Peyer's patch (tissue), 4 donors: ENCODE measurements at places on chromosomes 2 and 18. TPM values are rescaled to one million over a fixed set of nuclear protein-coding genes. Genes with fewer than 3 reads are reported as not detected.

DNA sequence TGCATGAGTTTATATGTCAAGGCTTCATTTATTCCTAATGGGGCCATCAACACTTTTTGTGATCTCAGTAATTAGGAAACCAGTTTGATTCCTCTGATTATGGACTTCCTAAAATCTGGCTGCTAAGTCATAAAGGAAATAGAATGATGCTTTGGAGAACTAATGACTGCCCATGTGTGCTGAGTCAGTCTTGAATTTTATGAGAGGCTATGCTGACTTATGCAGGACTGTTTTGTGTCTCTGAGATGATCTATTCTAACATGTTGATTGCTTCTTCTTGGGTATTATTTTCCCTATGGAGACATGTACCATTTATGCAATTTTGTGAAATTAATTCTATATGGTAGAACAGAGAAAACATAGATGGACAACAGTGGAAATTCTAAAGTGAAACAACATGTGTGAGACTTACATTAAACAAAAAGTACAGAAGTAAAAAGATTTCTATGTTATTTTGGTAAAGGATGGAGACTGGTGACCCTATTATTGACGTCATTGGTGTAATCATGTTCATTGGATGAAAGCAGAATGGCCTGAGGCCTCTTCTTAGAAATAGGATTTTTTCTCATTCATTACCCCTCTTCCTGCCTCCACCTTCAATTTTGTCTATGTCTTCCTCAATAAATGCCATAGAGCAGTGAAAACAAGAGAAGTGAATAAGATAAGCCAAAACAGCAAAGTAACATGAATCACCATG lies 1658.2 kb upstream of the PIK3C3 start:
- no peak for DNase-seq

GRCh38 chr18:21450913-21451312 lies 149.6 kb downstream of the ESCO1 start:
- no peak for DNase-seq

DNA sequence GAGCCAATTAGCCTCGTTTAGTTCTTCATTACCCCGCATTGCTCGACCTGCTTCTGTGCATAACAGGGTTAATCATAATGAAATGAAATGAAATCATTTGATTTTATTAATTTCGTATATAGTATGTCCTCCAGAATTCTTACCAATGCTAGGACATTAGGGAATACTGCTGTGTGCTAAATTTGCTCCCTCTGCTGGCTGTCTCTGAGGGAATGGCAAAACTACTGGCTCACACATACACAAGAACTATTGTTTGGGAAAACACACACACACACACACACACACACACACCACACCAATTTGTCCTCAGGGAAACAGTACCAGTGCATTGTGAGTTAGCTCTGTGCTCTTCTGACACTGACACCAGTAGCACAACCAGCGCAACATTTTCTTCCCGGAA lies 273.3 kb upstream of the TCF4 start:
- no peak for DNase-seq

GRCh38 chr2:53727921-53728320 lies 39.7 kb upstream of the CHAC2 start:
- DNase-seq = no peak

- no peak for DNase-seq
These were observed 91.1 kb upstream of the EPC2 start for GRCh38 chr2:148553332-148553887.

DNA sequence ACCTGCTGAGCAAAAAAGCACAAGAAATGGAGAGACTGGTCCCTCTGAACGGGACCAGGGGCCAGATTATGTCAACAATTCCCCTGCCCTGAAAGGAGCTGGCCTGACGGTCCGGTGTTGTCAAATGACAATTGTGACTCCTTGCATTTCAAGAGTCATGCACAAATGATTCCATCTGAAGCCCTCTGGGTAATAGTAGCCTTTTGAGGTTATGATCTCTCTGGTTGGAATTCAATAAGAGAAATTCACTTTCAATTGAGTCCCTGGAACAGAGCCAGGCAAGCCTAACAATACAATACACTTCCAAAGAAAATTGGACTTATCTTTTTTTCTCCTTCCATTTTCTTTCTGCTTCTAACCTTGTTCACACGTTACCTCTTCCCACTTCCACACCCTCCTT lies 116.9 kb downstream of the C1D start:
- DNase-seq = no peak

DNA sequence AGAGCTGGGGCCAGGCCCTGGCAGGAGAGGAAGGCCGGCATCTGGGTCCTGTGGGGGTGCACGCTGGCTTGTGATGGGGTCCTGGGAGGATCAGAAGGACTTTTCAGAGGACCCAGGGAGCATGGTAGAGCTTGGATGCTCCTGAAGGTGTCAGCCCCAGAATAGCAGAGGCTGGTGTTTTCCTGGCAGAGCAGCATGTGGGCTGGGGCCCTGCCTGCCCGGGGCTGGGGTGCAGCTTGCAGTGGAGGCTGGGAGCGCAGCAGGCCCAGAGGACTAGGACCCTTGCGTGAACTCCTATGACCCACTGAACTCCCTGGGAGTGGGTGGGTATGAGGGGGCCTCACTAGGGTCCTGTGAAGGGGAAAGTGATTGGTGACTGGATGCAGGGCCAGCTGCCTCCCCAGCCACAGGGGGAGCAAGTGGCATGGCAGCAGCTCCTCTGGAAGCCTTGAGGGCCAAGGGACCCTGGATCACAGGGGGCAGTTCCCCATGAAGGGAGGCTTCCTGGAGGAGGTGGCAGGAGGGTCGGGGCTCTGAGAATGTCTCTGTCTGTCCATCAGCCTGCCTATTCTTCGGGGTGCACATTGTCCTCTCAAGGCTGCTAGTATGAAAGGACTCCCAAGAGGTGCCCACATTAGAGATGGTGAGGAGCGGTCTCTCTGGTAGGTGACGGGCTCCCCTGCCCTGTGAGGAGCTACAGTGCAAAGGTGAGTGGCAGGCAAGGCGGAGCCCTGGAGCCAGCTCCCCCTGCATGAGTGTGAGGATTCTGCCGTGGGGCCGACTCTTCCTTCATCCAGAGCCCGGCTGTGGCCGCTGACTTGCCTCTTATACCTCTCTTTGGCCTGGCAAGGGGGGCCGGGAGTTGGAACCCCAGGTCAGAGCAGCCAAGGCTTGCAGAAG lies 249.0 kb downstream of the DYSF start:
- peak; percentile 45 for DNase-seq

The CLASP1 gene
- 79.4 TPM for total RNA-seq

The MYCN gene
- 2.8 TPM for total RNA-seq

The FKBP1B gene
- total RNA-seq = 16.3 TPM

The RTP5 gene
- total RNA-seq = not detected
